Left cardiac atrium (tissue), 4 donors: ENCODE measurements at places on chromosomes 6 and 20.

- DNase-seq = no peak
Measured at GRCh38 chr6:46138281-46138680, 8.5 kb downstream of the ENPP4 start.

- no peak for DNase-seq
Measured at GRCh38 chr6:21949211-21949801, 347.5 kb downstream of the PRL start.

- DNase-seq = no peak
Measured at GRCh38 chr20:21781446-21782075, 76.1 kb downstream of the PAX1 start.

DNA sequence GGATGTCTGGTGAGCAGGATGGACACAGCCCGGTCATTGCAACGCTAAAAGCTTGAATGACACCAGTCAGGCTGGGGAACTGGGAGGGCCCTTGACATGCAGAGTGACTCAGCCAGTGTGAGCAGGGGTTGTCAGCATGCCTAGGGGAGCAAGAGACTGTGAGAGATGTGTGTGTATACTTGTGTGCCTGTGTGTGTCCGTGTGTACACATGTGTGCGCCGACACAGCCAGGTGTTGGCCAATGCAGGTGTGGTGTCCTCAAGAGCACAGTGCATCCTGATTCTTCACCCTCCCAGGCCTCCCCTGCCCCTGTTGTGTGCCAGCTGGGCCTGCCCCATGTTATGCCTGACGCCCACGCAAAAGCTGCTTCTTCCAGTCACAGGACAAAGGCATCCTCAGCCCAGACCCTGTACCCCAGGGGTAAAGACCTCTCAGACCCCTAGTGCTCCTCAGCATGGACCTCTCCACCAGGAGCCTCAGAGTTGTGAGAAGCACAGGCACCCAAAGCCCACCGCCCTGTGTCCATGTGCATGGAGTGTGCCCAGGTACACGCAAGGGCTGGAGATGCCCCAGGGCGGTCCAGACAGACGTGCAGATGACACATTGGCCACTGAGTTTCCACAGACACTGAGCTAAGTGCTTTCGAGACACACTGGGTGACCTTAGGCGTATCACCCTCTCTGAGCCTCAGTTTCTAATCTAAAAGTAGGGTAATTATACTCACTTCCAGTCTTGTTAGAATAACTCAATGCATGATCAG, 16.6 kb downstream of the NRSN2 start:
- no peak for DNase-seq

DNA sequence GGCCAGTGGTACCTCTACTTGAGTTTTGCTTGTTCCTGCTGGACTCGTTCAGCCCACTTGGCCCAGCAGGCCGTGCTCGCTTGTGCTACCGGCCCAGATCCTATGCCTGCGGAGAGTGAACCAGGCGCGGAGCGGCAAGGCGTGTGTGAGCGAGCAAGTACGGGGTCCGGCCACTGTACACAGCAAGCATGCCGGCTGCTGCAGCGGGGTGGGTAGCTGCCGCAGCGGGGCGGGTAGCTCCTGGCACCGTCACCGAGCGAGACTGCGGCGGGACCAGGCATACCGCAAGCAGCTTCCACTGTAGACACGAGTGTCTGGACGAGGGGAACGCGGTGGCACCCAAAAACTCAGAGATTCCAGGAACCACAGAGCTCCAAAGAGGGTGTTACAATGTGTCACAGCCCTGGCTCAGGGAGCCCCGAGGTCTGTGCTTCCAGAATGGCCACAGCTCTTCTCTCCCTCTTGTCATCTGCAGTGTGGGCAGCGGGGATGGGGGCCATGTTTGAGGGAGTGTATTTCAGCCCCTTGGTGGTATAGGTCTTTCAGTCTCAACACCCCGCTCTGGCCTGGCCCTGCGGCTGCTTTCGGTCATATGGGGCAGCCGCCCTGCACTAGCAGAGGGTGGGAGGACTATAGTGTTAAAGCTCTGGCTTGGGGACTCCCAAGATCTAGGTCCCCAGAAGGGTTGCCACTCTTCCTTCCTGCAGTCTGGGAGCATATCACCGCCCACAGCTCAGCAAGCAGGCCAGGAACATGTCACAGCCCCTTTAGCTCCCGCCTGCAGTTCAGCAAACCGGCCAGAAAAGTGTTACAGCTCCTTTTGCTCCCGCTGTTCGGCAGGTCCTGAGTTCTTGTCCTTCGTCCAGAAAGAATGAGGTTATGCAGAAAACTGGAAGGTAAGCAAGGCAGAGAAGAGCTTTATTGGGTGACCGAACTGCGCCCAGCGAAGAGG, 6.1 kb upstream of the RWDD1 start:
- peak; percentile 46 for DNase-seq

- no peak for DNase-seq
Measured at GRCh38 chr6:113699239-113699638, 157.9 kb upstream of the MARCKS start.
